ENCODE measurements at places on chromosomes 5 and 9.
A peak's percentile ranks its signal among the peaks of the same experiment; 100 is the strongest.

DNA sequence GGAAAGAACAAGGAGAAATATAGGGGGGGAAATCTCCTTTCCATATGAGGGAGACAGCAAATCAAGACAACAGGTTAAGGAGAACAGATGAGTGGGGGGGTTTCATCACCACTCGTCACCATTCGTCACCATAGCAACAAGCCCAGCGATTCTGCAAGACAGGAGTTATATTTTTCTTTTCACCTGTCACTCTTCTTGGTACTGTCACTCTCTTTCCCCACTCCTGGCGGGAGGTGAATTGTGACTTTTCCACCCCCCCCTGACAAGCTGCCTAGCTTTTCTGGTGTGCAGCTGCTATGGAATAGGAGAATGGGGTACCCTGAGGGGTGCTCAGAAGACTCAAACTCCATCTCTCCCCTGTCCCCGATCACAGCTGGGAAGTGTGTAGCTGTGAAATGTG lies 239.9 kb downstream of the FAM114A2 start:
- DNase-seq: no peak

- DNase-seq: no peak
These were observed 761 bp upstream of the DNAJC25 start for GRCh38 chr9:111630182-111630963.

GRCh38 chr9:98804083-98804482 lies 3.4 kb upstream of the GALNT12 start:
- DNase-seq: no peak

GRCh38 chr5:178304016-178304415 lies 71.4 kb upstream of the PHYKPL start:
- no peak for DNase-seq

DNA sequence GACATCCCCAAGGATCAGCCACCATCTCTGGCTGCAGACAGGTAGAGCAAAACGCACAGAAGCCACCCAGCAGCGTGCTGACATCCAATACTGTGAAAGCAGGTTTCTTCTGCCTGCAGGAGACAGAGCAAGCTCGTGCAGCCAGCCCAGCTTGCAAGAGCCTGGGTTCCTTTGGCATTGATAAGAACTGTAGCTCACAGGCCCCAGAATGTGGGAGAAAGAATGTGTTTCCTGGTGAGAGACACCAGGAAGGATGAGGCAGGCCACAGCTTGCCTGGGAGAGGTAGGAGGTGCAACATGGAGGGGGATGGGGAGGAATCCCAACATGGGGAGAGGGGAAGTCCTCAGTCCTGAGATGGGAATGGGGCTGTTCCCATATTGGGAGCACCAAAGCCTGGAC lies 34.0 kb upstream of the ARAP3 start:
- DNase-seq: no peak

DNA sequence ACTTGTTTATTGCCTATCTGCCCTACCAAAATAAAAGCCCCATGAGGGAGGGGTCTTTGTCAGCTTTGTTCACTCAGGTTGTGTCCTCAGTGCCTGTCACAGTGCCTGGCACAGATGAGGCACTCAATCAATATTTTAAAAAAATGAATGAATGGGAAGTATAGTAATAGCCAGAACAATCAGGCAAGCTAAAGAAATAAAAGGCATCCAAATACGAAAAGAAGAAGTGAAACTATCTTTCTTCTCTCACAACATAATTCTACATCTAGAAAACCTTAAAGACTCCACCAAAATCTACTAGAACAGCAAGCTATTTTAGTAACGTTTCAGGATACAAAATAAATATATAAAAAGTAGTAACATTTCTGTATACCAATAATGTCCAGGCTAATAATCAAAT lies 37.8 kb upstream of the C5orf63 start:
- no peak for DNase-seq

DNA sequence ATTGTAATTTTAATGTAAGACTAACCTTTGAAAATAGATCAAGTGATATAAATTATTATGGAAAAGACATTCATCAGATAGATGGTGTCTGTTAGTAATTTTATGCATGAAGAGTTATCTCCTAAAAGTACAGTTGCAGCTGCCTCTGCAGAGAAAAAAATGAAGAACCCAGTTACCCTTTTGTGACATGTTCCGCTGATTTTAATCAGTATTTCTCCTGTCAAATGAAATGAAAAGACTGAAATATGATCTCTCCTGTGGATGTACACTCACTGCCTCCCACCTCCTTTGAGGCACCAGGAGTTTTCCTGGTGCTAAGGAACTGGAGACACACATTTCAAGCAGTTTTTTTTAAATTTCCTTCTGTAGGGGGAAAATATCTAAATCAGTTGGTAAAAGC lies 277.4 kb downstream of the KIF4B start:
- no peak for DNase-seq

GRCh38 chr5:52392321-52392720 lies 395.4 kb upstream of the ITGA1 start:
- DNase-seq: no peak

GRCh38 chr5:98785244-98785643 lies 11.8 kb downstream of the RGMB start:
- DNase-seq: no peak

DNA sequence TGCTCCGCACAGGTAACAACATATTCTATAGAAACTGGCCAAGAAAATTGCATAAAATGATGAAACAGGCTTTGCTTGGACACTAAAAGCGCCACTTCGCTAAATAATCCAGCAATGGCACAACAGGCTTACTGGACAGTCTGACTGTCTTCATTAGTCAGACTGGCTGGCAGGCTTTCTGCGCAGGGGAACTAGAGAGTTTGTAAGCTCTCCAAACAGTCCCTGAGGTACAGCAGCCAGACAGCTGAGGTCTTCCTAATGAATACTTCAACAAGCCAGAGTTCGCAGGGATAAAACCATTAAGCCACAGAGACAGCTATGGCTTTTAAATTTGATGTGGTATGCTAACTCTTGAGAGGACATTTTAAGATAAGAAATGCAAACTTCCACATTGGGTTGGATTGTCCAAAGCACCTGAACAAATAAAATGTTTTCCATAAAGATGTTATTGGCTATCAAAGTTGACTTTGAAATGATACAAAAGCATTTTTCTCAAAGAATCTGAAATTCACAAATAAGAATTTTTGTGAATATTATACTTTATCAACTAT lies 20.7 kb downstream of the PLK2 start:
- no peak for DNase-seq

- DNase-seq: no peak
These were observed 203.7 kb upstream of the TUT7 start for GRCh38 chr9:86557918-86558317.

- DNase-seq: peak; percentile 59
These were observed 69.2 kb downstream of the SYK start for GRCh38 chr9:90870621-90871326.

DNA sequence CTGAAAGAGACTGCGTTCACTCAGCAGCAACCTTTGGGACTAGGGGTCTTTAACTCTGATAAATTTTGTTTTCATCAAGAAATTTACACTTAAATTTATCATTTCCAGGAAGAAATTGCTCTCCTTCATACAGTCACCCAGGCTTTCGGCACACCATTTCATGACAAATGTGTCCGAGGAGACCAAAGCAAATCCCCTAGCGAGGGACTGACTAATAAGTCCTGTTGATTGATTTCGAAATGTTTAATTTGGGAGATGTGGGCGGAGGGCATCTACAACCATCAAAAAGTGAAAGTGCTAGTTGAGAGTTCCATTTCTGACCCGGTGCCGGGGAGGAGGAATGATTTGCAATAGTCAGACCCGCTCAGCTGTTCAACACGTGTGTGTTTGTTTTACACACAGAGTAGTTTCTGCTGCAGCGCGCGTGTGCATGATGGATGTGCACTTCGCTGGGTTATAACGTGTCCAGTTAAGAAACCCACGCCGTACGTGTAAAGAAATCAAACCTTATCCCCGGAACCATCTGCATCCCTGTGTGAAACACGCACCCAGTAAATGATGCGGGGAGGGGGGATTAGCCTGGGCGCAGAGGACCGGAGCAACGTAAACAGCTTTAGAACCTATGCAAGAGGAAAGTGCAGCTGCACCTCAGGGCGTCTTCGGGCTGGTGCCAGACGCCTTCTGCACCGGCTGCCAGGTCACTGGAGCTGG lies 845 bp upstream of the NR4A3 start:
- DNase-seq: peak; percentile 52

GRCh38 chr9:136977223-136977622 lies at the start of gene PTGDS:
Gene PTGDS (plus strand): TSS chr9:136977504. CDS start chr9:136977579, 75 bp downstream.
- no peak for DNase-seq

DNA sequence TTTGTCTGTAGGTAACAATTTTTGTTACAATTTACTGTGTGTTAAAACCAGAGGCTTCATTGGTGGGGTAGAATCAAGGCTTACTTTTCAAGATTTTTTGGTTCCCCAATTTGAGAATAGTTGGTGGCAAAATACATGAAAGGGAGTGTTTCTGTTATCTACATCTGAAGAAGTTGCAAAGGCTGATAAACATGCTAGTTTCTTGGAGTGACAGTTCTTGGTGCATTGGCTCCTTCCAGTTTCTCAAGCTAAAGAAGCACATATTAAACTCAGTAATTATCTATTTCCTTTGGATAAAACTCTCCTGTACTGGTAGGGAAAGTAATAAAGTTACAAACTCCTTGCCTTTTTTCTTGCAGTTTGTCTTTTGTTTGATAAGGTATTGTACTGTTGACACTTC lies 5.9 kb downstream of the MACIR start:
- DNase-seq: no peak

DNA sequence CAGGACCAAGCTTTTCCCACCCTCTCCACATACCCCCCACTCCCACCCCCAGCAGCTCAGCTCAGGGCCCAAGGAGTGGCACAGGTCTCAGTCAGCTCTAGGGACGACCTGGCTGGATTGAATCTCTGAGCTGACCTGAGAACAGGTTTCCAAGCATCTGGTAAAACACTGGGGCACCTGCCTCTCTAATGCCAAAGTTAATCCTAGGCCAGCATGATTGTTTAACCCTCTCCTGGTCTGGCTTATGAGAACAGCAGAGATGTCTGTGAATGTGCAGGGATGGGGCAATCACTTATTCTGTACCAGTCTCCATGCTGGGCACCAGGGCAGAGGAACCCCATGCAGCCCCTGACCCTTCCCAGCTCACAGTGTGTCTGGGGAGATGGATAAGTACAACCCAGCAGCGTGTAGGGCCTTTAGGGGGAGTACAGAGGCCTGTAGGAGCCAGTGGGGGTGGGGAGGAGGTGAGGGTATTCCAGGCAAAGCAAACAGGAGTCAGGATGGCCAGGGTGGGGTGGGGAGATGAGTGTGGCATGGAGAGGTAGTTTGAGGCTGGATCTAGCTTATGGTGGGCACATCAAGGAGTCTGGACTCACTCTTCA lies 678 bp upstream of the KIF12 start:
- DNase-seq: no peak

DNA sequence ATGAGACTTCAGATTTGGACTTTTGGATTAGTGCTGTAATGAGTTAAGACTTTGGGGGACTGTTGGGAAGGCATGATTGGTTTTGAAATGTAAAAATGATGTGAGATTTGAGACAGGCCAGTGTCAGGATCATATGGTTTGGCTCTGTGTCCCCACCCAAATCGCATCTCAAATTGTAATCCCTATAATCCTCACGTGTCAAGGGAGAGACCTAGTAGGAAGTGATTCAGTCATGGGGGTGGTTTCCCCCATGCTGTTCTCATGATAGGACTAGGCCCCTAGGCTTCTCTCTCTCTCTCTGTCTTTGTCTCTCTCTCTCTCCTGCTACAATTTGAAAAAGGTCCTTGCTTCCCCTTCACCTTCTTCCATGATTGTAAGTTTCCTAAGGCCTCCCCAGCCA lies 473.3 kb upstream of the CD180 start:
- DNase-seq: no peak

DNA sequence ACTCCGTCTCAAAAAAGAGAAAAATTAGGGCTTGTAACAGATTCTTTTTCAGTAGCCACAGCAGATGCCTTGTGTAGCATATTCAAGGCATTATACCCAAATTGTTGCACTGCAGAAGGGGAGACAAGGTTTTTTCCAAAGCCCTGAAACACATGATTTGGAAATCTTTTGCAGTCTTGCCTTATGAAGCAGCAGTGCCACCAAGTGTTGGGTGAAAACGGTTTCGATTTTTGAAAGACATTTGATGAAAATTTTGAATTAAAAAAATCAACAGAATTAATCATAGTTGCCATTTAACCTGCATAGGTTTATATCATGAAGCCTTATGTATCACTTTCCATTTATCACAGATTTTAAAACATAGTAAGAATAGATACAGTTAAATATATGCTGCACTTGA lies 479.5 kb downstream of the TAF11L14 start:
- DNase-seq: no peak

GRCh38 chr9:82996941-82997340 lies 66.0 kb downstream of the RASEF start:
- DNase-seq: no peak

DNA sequence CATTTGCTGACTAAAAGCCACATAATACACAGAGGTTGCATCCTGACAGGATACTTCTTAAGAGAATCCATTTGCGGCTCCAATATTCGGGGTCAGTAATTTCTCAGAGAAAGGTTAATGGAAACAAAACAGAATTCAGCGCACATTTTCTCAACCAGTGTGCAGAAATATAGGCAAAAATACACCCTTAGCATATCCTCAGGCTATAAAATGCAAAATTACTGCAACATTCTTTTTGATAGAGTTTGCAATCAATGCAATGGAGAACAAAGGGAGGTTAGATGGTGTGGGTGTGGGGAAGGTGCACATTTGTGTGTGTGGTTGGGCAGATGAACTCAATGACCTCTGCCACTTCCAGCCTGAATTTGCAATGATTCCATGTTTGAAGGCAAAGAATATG lies 35.4 kb upstream of the ACO1 start:
- DNase-seq: no peak

- DNase-seq: no peak
These were observed 297.1 kb upstream of the C9orf72 start for GRCh38 chr9:27870404-27870803.

GRCh38 chr9:24614070-24614469 lies 68.4 kb upstream of the IZUMO3 start:
- no peak for DNase-seq

GRCh38 chr9:96459268-96460007 lies 9.5 kb downstream of the HABP4 start:
- DNase-seq: no peak

GRCh38 chr5:60522292-60522905 lies 177.6 kb downstream of the DEPDC1B start:
- no peak for DNase-seq

DNA sequence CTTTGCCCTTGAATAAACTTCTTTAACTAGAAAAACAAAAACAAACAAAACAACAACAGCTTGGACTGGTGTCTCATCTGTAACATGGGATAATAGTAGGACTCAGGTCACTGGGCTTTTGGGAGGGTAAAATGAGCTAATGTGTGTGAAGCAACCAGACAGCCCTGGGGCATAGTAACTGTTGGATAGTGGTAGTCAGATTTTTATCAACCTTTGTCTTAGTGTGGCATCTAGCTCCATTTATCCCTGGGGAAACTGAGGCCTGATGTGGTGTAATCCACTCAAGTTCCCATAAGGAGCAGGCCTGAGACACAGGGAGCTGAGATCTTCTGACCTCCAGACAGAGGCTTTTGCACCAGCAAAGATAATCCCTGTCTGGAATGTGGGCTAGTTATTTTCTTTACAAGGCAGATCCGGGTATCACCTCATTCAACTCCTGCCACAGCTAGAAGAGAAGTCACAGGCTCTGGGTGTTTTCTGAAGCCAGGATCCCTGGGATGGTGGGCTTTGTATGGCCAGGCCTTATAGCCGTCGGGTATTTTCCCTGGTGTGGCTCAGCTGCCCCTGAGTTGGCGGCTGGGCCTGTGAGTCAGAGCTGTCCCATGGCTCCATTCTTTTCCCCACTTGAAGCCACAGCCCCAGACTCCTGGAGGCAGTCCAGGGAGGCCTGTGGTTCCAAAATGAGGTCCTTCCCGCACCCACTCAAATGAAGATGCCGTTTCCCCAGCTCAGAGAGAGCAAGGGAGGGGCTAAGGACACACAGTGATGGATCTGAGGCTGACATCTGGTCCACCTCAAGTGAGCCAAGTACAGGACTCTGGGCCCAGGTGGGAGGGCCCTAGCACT lies 26.1 kb upstream of the CSF1R start:
- no peak for DNase-seq
